ENCODE measurements at places on chromosomes 3 and 15. TPM values are rescaled to one million over a fixed set of nuclear protein-coding genes. Genes with fewer than 3 reads are reported as not detected.

DNA sequence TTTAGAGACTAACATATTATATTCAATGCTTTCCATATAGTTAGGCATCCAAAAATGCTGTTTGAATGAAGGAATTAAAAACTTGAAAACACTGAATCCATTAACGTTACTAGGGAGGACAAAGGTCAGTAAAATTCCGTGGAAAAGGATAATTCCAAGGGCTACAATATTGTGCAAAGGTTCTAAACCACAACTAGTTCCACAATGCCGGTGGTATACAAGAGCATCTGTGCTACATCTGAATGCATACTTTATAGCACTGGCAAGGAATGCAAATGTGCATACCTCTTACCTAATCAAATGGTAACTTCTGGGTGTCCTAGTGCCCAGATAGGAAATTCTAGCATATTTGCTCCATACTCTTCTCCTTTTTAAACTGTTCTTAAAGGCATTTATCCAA lies 2.2 kb downstream of the ICE2 start:
- DNase-seq, result peak; percentile 7

DNA sequence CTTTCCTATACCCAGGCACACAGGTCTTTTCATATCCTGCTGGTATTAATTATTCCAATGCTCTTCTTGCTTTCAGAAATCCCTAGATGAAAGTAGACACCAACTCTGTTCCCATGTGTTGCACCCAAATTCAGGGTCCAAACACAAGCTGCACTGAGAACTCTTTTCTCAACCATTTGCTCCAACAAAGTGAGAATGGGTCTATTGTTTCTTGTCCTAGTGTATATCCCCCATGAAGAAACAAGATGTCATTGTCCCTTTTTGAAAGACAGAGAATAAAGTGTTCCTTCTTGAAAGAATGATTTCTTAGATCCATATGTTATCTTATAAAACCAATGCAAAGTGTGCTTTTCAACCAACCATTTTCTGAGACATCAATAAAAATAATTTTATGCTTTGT lies 353.7 kb downstream of the CNTN6 start:
- DNase-seq, result no peak

- no peak for DNase-seq
These were observed 346.3 kb upstream of the UMPS start for GRCh38 chr3:124383846-124384466.

DNA sequence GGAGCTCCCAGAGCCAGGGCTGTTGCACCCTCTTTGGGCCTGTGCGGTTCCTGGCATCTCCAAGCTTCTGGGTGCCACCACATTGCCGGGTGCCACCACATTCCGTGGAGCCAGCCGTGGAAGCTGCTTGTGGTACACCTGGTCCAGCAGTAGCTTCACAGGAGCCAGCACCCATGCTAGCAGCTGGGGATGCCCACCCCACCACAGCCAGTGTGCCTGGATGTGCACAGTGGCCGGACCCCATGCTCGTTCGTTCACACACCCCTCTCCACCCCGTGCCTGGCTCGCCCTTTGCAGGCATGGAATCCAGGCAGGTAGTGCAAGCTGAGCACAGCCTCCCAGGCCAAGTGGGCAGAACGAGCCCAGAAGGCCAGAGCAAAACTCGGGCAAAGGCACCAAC lies 1029.8 kb upstream of the GBE1 start:
- no peak for DNase-seq

Gene PCBP4
- 31.3 TPM for total RNA-seq

GRCh38 chr3:158152186-158152585 lies 42.3 kb downstream of the RSRC1 start:
- DNase-seq, result peak; percentile 51

- DNase-seq, result no peak
These were observed 132.7 kb upstream of the TPRG1 start for GRCh38 chr3:189038773-189039745.

Gene TGM4
- total RNA-seq, result 0.14 TPM

DNA sequence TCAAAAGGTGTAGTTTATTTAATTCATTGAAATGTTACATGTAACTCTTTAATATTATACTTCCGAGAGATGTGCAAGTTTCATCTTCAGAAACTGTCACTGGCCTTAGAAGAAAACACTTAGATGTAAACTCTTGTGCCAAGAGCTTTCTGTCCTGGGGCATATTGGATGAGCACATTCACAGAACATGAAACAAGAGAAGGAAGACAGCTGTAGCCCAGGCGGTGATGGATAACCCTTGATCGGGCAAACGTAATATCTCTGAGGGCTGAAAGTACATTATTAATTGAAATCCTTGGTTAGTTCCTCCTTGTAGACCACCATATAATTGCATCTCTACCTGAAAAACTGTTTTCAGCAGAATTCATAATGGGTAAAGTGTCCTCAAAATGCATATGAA lies 67.4 kb downstream of the MECOM start:
- no peak for DNase-seq

GRCh38 chr15:100049483-100049882 lies 292.3 kb downstream of the ADAMTS17 start:
- DNase-seq, result no peak

GRCh38 chr3:9205345-9206143 lies 43.9 kb downstream of the SRGAP3 start:
- DNase-seq, result no peak

Gene MYNN
- 26.9 TPM for total RNA-seq

DNA sequence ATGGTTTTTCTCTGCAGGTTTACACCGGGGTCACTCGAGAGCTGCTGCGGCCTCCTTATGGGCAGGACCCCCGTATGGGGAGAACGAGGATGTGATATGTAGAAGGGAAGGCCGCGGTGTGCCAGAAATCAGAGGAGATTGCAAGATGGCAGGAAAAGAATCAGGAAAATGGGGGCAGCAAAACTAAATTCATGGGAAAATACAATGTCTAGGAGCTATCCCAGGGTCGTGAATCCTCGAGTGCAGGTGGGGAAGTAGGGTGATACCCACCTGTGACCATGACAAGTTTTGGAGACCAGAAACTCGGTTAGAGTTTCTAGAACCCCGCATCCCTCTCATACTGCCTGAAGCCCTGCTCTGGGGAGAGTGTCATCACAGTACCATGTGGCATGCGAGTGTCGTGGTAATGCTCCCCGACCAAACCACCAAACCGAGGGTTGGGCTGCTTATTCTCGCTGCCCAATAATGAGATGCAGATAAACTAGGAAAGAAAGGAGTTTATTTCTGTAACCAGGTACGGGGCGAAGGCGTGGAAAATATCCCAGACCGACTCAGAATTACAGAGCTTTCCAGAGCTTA lies 781 bp downstream of the TRNT1 start:
- peak; percentile 10 for DNase-seq

GRCh38 chr15:96320107-96320506 lies 10.4 kb upstream of the NR2F2 start:
- no peak for DNase-seq

GRCh38 chr3:138463724-138464490 lies 29.5 kb downstream of the ESYT3 start:
- no peak for DNase-seq

DNA sequence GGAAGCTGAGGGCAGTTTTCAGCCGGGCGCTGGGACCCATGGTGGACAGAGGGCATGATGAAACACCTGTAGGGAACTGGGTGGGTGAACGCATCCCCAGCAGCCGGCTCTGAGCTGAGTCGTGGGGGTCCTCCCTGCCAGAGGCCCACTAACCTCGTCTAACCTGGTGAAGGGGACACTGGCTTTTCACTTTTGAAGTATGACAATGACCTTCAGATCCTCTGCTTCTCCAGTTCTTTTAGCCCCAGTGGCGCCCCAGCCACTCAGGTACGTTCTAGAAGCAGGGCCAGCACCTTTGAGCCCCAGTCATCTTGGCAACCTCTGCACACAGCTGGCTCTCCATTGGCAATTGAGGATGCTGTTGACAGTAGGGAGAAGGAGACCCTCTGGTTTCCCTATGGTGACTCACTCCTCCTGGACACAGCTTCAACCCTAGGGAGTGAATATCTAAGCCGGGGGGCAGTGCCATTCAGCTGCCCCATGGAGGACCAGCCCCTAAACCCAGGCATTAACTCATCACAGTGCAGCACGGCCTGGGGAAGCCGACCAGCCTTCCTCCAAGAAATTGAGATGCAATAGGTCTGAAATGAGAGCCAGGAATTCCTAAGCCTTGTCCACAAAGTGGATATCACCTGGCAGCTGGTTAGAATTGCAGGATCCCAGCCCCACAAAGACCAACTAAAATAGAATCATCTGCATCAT lies 46.1 kb downstream of the CMTM6 start:
- DNase-seq, result no peak

- DNase-seq, result no peak
These were observed 9.8 kb downstream of the P2RY14 start for GRCh38 chr3:151268267-151269235.

GRCh38 chr3:147529551-147529950 lies 120.4 kb downstream of the ZIC1 start:
- no peak for DNase-seq
